Hindlimb muscle (tissue), 1 donor: ENCODE measurements at places on chromosomes 5 and 9.

DNA sequence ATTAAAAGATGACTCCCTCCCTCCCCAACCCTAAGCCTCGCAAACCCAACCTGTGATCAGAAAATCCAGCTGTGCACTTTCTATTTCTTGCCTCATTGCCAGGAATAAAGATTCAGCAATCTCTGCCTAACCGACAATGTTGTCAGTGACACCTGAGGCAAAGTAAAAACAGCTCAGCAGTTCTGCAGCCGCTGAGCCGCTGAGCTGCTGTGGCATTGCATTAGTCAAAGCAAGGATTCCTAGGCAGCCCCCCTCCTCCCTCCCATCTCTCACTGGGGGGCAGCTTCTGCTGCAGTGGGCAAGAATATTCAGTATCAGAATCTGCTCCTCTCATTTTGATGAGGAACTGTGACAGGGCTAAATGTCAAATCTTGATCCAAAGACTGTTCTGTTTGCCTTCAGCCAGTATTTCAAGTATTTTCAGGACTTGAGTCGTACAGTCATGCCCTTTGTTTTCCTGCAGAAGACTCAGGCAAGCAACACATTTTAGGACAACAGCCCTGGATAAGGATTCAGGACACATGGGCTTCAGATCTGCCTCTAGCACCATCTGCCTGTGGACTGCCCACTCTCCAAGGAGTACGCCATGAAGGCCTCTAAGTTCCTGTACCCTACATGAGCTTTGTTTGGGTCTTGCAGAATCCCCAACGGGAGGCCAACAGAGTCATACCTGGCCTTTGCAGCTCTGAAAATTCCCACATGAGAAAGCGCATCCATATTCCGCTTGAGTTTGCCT lies 41.1 kb upstream of the DAP start:
- no peak for DNase-seq

- no peak for DNase-seq
These were observed 445.6 kb downstream of the ACTL7B start for GRCh38 chr9:108410161-108410560.

DNA sequence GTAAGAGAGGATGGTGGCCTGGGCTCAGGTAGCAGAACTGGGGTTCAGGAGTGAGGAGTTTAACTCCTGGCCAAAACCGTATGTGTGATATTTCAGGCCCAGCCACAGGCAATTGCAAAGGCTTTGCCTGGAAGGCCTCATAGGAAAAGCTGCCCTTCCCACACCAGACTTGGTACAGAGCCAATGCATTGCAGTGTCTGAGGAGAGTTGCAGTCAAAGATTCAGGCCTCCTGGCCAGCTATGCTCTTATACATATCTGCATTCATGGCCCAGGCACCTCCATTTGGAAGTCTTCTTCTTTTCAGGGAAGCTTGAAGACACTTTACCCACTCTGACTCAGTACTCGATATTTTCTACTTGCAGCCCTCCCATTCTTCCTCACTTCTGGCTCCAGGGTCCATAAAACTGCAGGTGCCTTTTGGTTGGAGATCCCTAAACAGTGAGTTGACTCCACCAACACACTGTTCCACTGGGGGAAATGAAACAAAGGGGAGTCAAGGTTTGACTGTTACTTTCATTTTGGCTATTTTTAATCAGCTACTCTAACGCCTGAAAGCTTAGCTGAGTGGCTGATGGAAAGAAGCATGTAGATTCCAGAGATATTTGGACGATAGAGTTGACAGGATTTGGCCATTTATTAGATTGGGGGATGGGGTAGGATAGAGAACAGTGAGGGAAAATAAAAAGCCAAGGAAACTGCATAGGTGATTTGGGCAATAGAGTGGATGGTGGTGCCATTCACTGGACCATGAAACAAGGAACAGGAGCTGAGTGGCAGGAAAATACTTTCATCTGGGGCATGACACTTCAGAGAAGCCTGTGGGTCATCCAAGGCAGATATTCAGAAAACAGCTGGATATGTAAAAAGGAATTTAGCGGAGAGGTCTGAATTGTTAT lies 30.6 kb upstream of the IL33 start:
- no peak for DNase-seq

DNA sequence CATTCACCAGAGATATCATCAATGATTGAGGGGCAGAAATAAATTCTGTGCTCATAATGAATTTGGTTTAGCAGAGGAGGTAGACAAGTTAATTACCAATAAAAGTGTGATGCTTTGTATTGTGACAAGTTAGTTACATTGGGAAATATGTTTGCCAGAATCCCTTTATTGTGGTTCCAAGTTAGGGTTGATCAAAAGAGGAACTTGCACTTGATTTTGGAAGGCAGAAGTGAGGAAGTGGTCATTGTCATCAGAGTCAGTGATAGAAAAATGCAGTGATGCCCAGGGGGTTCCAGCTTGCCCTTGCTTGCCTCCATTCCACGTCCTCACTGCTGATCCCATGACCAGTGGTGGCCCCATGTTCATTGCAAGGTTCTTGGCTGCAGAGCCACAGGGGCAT lies 69.7 kb downstream of the SVEP1 start:
- no peak for DNase-seq
